Trophoblast cell (in vitro differentiated cells and primary cell): ENCODE measurements at places on chromosomes 3 and 15.

DNA sequence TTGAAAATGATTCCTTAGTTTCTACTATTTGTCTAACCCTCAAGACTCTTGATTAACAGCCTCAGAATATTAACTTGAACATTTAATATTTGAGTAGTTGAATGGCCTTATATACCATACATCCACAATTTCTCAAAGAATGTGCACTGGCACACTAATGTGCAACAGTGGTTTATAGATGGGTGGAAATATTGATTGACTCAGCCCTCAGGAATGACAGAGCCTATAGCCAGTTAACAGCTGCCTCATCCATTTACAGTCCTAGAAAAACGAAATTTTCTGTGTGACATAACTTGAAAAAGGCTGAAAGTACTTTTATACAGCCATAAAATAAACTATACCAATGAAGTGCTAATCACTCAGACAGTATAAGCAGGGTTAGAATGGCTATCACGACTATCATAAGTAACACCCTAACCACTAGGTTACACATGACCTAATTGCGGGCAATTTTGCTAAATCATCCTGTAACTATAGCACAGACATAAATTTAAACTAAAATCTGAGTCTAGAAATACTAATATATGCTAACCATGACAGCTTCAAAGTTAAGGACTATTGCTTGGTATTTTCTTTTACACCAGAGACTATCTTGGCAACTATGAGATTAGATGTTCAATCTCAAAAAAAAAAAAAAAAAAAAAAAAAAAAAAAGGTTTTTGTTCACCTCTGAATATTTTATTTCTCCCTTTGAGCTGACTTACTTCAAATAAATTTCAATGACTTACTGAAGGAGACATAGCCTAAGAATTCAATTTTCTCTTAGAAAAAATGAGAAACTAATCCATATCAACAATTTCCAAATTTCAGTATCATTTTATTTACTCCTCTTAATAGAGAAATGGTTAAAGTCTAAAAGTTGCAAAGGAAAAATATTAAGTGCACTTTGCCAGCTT, 9.3 kb downstream of the SECISBP2L start:
- DNase-seq: no peak

DNA sequence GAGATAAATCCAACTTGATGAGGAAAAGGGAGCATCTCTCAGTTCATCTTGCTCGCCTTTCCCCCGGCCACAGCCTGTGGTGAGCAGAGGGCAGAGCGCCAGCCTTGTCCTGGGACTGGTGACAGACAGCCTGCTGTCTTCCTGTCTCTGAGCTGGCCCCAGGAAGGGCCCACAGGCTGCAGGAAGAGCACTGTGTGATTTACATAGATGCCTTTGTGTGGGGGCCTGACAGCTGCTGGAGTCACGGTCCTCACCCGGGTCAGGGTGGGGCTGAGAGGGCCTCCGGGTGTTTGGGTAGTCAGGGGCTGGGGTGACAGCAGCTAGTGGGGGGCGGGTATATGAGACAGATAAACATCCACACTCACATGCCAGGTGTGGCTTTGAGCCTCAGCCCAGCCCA, 29.3 kb downstream of the PLA2G4D start:
- no peak for DNase-seq

DNA sequence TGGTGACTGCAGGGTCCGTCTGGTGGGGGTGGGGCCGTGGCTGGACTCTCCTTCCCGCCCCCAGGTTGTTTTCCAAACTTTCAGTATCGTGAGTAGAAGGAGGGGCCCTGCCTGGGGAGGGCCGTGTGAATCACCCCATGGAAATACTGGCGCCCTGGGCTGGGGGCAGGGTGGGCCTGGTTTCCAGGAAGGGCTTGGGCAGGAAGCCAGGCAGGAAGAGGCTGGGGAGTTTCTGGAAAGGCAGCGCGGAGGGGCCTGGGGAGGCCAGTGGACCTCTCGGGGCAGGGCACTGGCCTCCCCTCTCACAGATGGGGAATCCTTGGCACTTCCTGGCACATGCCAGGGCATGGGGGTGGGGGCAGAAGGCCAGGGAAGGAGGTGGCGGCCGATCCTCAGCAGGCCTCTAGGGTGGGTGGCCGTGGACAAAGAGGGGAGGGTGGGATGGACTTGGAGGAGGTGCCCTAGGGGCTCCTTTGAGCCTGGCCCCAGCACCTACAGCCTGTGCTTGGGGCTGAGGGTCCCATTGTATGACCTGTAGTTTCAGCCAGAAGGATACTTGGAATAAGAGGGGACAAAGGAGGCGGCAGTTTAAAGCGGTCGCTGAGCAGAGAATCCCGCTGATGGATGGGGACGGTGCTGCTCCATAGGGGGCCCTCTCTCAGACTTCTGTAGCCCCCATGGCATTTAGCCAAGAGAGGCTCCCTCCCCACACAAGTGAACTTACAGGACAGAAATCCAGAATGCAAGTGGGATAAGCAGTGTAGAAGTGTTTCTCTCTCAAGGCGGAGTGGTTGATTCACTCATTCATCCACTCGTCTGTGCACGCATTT, 56.5 kb upstream of the GATA2 start:
- DNase-seq: peak; percentile 55

GRCh38 chr3:139291276-139292051, 52.4 kb upstream of the MRPS22 start:
- no peak for DNase-seq

DNA sequence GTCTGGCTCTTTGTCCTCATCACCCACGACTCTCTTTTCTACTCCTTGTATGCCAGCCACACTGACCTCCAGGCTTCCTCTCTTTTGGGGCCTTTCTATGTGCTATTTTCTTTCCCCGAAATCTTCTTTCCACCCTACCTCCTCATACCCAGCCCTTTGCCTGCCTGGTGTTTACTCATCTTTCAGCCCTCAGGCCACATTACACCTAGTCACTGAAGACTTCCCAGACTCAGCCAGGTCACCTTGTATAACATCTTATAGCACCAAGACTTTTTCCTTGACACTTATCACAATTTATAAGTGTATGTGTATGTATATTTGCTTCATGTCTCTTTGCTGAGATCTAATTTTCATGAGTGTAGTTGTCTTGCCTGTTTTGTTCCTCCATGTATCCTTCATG, 396.4 kb downstream of the NLGN1 start:
- peak; percentile 33 for DNase-seq

DNA sequence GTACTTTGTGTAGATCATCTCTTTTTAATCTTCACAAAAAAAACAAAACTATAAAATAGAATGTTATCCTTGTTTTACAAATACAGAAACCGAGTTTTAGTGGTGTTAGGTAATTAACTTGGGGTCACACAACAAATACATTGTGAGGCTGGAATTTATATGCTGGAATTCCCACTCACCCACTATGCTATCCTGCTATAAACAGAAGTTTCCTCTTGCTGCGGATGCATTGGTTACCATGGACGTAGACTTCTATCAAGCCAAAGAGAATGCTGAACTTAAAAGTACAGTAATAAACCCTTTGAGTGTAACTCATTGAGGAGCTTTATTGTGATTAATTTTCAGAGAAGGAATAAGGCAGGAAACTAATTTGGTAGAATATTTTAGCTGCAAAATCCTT, 9.2 kb downstream of the SNAP23 start:
- DNase-seq: no peak

DNA sequence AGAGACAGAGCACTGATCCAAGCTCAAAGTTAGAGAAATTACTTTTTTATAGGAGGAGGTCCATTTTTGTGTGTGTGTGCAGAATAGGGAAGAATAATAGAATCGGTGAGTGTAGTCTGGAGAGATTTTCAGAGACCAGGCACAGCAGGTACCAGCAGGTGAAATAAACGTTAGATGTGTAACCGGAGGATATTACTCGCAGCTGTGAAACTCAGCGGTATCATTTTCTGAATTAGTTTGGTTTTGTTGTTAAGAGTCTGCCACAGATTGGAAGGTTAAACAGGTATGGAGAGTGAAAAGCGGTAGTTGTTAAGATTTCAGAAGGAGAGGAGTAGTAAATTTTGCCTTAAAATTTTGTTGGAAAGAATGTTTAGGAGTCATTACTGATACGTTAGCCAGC, 69.9 kb downstream of the RGMA start:
- DNase-seq: no peak

DNA sequence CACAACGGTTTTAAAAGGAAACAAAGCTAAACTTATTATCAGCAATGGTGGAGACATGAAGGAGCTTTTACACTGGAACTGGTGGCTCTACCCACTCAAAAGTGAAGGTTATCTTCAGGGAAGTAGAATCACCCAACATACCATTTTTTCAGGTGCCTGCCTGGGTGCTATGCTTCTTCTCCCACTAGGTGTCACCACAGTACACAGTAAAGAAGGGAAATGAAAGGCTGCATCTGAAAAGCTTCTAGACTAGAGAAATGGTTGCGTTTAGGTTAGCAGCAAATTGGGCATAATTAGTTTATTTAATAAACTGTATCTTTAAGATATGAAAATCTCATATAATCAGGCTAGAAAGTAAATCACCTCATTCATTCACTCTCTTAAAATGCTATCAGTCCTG, 47.0 kb upstream of the SELENOK start:
- DNase-seq: peak; percentile 74

GRCh38 chr15:68674975-68675374, 96.2 kb downstream of the CORO2B start:
- peak; percentile 21 for DNase-seq

DNA sequence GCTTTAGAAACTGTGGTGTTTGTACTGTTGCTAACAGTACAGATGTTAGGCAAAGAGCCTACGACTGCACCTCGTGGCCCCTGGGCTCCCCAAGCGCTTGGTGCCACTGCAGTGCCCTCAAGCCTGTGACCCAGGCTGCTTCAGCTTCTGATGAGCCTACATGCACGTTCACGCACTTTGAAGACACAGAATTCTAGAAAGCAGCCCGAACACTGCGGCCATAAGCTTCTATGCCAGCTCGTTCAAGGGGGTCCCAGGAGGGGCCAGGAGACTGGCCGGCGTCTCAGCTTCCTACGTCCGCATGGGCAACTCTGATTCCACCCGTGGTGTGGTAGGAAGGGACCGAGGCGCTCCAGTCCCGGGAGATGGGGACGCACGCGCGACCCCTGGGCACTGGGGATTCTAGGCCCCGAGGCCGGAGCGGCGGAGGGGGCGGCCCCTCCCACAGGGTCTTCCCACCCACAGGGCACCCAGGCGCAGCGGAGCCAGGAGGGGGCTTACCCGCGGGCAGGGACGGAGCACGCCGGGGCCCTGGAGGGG, 653 bp downstream of the MYO5C start:
- DNase-seq: no peak

DNA sequence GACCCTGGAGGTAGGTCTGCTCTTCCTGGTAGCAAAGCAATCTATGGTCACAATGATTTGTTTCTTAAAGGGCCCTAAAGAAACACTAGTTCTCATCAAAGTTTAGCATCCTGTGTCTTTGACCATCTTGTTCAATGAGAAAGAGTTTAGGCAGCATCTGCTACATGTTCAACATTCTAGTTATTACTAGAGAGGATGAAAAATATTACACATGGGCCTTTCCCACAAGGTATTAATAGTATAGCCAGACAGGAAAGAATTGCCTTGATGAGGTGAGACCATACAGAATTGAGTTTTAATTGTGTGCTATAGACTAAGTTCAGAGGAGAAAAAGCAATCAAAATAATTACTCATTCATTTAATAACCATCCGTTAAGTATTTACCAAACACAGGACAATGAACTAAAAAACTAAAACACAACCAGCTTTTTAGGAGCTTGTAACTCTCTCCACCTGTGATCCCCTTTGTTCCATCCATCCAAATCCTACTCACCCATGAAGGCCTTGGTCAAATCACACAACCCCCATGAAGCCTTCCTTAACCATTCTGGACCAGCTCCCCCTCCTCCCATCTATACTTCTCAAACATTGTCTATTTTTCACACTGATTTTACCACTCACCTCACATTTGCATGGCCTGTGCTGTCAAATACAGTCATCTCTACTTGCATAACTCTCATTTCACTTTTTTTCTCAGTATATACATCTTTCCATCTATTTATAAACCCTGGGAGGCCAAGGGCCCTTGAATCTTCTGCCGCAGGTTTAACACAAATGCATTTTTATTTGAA, 122.9 kb downstream of the RORA start:
- no peak for DNase-seq

GRCh38 chr3:121223116-121223515, 315.1 kb downstream of the STXBP5L start:
- no peak for DNase-seq

- DNase-seq: no peak
Measured at GRCh38 chr15:38670128-38671005, 105.8 kb upstream of the RASGRP1 start.

DNA sequence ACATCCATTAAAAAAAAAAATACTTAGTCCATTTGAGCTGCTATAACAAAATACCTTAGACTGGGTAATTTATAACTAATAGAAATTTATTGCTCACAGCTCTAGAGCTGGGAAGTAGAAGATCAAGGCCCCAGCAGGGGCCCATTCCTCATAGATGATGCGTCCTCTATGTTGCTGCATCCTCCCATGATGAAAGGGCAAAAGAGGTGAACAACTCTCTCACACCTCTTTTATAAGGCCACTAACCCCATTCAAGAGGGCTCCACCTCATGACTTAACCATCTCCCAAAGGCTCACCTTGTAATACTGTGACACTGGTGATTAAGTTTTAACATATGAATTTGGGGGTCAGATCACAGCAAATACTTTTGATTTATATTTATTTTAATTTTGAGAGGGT, 3.0 kb upstream of the TLNRD1 start:
- no peak for DNase-seq

GRCh38 chr3:10380906-10381305, 60.0 kb upstream of the SEC13 start:
- no peak for DNase-seq

GRCh38 chr3:40999682-41000081, 199.6 kb upstream of the CTNNB1 start:
- no peak for DNase-seq

- no peak for DNase-seq
Measured at GRCh38 chr3:42746455-42747450, 26.3 kb downstream of the CCDC13 start.

- DNase-seq: no peak
Measured at GRCh38 chr3:176595307-176595706, 602.0 kb downstream of the TBL1XR1 start.

DNA sequence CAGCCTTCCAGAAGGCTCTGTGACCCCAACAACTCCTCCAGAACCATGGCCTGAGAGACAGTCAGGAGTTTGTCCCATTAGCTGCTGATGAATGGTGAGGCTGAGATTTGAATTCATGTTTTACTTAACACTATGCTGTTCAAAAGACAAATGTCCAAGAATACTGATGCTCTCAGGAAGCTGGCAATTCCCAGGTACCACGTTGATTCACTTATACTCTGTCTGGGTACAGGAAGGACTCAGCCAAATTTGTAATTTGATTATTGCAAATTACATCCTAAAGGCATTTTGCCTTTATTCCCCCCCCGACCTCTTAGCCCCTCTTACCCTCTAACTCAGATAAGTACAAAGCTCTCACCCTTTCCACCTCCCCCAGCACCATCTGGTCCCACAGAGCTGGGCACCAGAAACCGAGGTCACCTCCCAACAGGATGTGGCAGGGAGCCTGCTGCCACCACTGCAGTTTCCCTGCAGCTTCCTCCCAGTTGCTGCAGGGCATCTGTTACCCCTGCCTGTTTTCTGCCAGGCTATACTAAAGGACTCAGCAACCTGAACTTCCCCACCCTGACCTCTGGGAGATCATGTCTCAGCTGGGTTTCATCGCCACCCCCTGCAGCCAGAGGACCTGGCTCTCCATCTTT, 33.6 kb downstream of the EAF1 start:
- no peak for DNase-seq
